ENCODE measurements at places on chromosomes 7 and 10.

DNA sequence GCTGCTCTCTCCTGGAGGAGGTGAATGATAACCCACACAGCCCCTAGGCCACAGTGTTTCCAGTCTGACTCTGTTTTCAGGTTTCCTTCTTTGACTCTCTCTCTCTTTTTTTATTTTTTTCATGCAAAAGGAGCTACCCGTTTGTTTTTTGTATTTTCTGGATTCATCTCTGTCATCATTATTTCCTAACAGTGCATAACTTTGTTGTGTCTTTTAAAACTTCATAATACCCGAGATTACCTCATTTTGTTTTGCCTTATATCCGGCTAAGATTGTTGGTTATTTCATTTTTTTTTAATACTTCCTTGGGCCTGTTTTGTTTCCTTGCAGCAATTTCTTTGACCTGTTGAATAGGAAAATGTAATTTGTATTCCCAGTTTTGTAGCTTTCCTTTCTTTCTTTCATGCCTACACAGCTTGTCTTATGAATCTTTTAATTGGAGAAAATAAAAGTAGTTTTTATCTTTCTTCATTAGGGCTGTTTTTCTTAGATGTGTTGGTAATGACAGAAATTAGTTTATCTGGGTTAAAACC lies 72.5 kb downstream of the SPAG6 start:
- DNase-seq = no peak

GRCh38 chr10:49404321-49404878 lies 8.5 kb upstream of the DRGX start:
- DNase-seq = no peak

DNA sequence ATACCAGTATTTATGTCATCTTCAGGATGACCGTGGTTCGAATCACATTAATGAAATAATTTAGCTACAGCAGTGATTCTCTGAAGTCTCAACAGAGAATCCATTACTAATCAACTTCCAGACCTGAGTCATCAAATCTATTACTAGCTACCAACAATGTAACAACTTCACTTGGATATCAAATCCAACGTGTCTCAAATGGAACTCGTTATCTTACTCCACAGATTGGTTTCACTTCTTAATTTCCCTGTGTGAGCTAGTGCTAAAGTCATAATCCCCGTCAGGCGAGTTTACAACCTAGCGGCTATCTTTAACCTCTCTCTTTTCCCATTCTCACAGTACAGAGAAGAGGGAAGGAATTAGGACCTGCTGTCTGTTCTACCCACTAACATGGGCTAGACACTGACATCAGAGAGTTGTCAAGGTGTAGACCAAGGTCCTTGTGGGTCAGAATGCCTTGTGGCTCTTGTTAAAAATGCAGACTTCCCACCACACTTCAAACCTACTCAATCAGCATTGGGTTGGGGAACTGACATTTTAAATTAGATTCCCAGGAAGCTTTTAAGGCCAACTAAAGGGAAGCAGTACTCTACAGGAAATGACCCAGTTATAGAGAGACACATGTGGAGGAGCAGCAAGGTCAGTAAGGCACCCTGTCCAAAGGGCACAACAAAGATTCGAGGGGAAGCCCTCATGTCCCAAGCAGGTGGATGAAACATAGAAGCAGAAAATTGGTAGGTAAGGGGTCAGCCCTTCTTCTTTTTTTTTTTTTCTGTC lies 57.3 kb upstream of the GSAP start:
- DNase-seq = no peak

DNA sequence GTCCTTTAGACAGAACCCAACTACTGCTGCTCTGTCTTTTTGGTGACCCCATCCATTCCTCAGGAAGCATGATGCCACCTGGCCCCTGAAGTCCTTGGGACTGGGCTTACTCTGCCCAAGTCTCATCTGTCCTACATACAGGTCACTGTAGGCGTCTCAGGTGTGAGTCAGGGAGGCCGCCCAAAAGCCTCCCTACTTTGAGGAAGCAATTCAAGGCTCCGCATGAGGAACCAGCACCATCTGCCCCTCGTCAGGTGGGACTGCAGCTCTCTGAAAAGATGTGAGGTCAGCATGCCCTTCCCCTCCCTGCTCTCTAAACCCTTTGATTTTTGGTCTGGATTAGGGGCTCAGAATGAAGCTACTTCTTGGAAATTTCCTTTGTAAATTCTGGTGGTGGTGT lies 354.8 kb downstream of the CXCL12 start:
- no peak for DNase-seq

- DNase-seq = no peak
These were observed 66.7 kb downstream of the PRKG1 start for GRCh38 chr10:51141010-51141409.

GRCh38 chr7:121113288-121113687 lies 124.8 kb downstream of the CPED1 start:
- no peak for DNase-seq

GRCh38 chr7:41808541-41808940 lies 105.7 kb upstream of the INHBA start:
- DNase-seq = no peak
